ENCODE measurements at places on chromosomes 3 and 15.

GRCh38 chr3:157573780-157574378, 70.7 kb upstream of the VEPH1 start:
- DNase-seq, result no peak

GRCh38 chr3:19348941-19349564, 200.7 kb downstream of the KCNH8 start:
- no peak for DNase-seq

- DNase-seq, result no peak
These were observed 646.6 kb downstream of the NTRK3 start for GRCh38 chr15:87609894-87610293.

GRCh38 chr3:27279123-27279522, 90.1 kb downstream of the NEK10 start:
- no peak for DNase-seq

GRCh38 chr15:56124391-56124790, 119.3 kb downstream of the RFX7 start:
- DNase-seq, result no peak

Measured in stimulated activated CD8-positive, alpha-beta memory T cell treated with anti-CD3 and anti-CD28 coated beads, Interleukin-2, amount 100 ng/mL, for 1 hour (primary cell).